Activated T-helper 17 cell treated with anti-CD3 and anti-CD28 coated beads, Interleukin-2, amount 50 U/mL, for 72 hours (primary cell): ENCODE measurements at places on chromosomes 4 and X. TPM values are rescaled to one million over a fixed set of nuclear protein-coding genes. Genes with fewer than 3 reads are reported as not detected.

GRCh38 chr4:178340468-178340867 lies 898.2 kb upstream of the AGA start:
- no peak overlapping the region for H3K4me3 ChIP-seq
- no peaks in the 10 kb centered on the region for H3K4me1 ChIP-seq
- no peaks in the 10 kb centered on the region for H3K27me3 ChIP-seq
- no peak for ATAC-seq

DNA sequence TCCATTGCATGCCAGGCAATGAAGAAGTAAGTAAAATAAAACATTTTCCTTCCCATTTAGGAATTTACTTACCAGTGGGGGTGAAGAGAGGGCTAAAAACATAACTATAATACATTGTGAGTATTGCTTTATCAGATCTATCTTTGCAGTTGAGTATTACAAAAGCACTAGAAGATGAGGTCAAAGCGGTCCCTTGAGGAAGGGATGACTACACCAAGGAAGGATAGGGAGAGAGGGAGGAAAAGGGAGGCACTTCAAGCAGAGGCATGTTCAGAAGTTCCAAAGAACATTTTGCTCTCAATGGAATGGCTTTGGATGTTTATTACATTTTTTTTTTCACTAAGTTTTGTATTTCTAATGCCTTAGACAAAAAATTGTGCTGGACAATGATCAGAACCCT lies 127.8 kb downstream of the TET2 start:
- H3K4me3 ChIP-seq = peak overlapping the region; percentile 28
- peak; percentile 18 for ATAC-seq
- H3K36me3 ChIP-seq = peaks cover 86% of the 10 kb centered on the region
- peaks cover 47% of the 10 kb centered on the region for H3K4me1 ChIP-seq
- H3K27me3 ChIP-seq = no peaks in the 10 kb centered on the region

NPNT gene
- not detected for total RNA-seq

GRCh38 chrX:350148-350533 lies 31.5 kb upstream of the GTPBP6 start:
- no peak overlapping the region for H3K27ac ChIP-seq
- H3K4me3 ChIP-seq = no peak overlapping the region
- H3K36me3 ChIP-seq = no peaks in the 10 kb centered on the region
- no peaks in the 10 kb centered on the region for H3K27me3 ChIP-seq
- no peak for ATAC-seq

DNA sequence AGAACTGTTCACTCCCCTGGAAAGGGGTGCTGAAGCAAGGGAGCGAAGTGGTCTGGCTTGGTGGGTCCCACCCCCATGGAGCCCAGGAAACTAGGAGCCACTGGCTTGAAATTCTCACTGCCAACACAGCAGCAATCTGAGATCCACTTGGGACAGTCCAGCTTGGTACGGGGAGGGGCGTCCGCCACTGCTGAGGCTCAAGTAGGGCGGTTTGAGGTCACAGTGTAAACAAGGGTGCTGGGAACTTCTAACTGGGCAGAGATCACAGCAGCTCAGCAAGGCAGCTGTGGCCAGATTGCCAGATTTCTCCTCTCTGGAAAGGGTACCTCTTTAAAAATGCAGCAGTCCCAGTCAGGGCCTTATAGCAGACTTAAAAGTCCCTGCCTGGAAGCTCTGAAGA lies 53.9 kb upstream of the GALNTL6 start:
- no peak overlapping the region for H3K4me3 ChIP-seq
- H3K36me3 ChIP-seq = no peaks in the 10 kb centered on the region
- ATAC-seq = no peak

ATOH1 gene
- total RNA-seq = not detected

RBMXL3 gene
- total RNA-seq = not detected

GRCh38 chrX:150032742-150033141 lies 94.5 kb upstream of the EOLA2 start:
- no peak for ATAC-seq
- H3K27ac ChIP-seq = no peak overlapping the region
- peaks cover 4% of the 10 kb centered on the region for H3K4me1 ChIP-seq

DNA sequence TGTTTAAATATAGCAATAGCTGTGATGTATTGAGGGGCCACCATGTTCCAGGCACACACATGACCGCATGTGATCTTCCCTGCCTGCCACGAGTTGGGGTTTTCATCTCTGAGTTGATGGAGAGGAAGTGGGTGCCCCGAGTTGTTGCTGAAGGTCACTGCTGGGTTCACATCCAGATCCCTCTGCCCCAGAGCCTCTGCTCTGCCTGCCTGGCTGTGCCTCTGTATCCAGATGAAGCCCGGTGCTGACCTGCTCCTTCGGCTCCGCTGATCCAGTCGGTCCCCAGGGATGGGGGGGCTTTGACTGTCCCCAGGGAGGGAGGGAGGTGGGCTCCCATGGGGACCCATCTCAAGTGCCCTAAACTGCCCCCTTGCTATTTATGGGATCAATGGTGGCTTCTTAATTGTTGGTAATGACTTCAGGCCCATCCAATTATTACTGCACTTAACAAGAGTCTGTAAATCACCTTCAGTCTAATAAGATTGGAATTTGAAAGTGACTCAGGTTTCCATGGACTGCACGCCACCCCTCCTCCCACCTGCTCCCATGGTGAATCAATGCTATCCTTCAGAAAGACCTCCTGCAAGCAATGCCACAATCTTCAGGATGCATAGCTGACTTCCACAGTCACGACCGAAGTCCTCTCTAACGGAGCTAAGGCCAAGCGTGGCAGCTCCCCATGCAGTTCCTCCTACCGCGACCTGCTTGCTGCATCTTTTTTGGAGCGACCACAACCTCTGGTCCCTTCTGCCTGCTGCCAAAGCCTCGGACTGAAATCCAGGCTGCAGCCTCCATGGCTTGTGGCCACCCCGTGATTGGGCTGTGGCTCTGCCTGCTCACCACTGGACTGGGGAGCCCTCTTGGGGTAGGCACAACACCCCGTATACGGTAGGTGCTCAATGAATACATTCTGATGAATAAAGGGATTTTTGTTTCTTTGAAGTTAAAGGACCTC lies 73.1 kb downstream of the CPZ start:
- H3K4me1 ChIP-seq = no peaks in the 10 kb centered on the region
- H3K27me3 ChIP-seq = peaks cover 22% of the 10 kb centered on the region
- H3K27ac ChIP-seq = no peak overlapping the region
- no peaks in the 10 kb centered on the region for H3K36me3 ChIP-seq

GRCh38 chrX:46575991-46576392 lies 2.4 kb downstream of the CHST7 start:
- peaks cover 24% of the 10 kb centered on the region for H3K4me1 ChIP-seq
- H3K36me3 ChIP-seq = peaks cover 17% of the 10 kb centered on the region
- H3K4me3 ChIP-seq = peak overlapping the region; percentile 78
- ATAC-seq = no peak
- H3K27ac ChIP-seq = no peak overlapping the region
- no peaks in the 10 kb centered on the region for H3K27me3 ChIP-seq

GPRASP3 gene
- 2.6 TPM for total RNA-seq

DNA sequence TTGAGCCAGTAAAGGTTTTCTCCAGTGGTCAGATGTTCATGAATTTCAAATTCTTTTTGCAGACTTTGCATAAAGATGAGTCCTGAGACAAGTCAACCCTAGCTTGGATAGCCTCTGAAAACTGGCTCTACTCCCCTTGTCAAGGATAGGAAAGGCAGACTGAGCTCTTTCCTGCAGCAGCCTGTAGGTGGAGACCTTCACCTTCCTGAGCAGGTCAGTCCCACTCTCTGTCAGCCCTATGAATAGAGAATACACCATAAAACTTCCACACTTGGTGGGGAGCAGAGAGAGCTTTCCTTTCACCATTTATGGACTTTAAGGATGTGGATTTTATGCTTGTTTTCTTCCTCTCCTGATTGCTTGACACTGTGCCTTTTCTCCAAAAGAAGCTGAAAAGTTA lies 41.9 kb downstream of the PCDH19 start:
- H3K27ac ChIP-seq = no peak overlapping the region
- no peaks in the 10 kb centered on the region for H3K27me3 ChIP-seq
- no peak for ATAC-seq
- no peak overlapping the region for H3K4me3 ChIP-seq

USP17L10 gene
- not detected for total RNA-seq

TLR1 gene
- 2.1 TPM for total RNA-seq

- no peak for ATAC-seq
- H3K36me3 ChIP-seq = no peaks in the 10 kb centered on the region
- H3K4me3 ChIP-seq = peak overlapping the region; percentile 58
- H3K27me3 ChIP-seq = no peaks in the 10 kb centered on the region
- peaks cover 15% of the 10 kb centered on the region for H3K4me1 ChIP-seq
These were observed 40.9 kb downstream of the KDM6A start for GRCh38 chrX:44913656-44914531.

ARHGAP36 gene
- not detected for total RNA-seq
